ENCODE measurements at places on chromosomes 16 and 17.
A peak's percentile ranks its signal among the peaks of the same experiment; 100 is the strongest.

- DNase-seq: no peak
Measured at GRCh38 chr17:61233991-61234750, 165.5 kb upstream of the TBX2 start.

GRCh38 chr17:37450112-37450511 lies 39.6 kb upstream of the DUSP14 start:
- no peak for DNase-seq

- DNase-seq: peak; percentile 13
Measured at GRCh38 chr17:75500419-75501216, 14.7 kb downstream of the CASKIN2 start.

DNA sequence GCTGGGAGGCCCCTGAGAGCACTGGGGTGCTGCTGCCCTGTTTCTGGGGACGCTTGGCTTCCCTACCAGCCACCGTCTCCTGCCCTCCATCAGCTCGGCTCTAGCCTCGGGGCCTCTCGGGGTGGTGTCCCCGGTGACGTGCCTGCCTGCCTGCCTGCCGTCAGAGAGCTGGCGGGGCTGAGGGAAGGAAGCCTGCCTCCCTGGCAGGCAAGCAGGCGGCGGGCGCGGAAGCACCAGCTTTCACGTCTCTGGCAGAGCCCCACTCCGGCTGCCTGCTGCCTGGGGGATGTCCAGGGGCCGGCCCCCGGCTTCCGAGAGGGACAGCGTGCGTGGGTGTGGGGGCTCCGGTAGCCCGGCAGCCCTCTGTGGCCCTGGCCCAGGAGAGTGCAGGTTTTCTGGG lies 9.3 kb downstream of the CENPX start:
- peak; percentile 67 for DNase-seq

DNA sequence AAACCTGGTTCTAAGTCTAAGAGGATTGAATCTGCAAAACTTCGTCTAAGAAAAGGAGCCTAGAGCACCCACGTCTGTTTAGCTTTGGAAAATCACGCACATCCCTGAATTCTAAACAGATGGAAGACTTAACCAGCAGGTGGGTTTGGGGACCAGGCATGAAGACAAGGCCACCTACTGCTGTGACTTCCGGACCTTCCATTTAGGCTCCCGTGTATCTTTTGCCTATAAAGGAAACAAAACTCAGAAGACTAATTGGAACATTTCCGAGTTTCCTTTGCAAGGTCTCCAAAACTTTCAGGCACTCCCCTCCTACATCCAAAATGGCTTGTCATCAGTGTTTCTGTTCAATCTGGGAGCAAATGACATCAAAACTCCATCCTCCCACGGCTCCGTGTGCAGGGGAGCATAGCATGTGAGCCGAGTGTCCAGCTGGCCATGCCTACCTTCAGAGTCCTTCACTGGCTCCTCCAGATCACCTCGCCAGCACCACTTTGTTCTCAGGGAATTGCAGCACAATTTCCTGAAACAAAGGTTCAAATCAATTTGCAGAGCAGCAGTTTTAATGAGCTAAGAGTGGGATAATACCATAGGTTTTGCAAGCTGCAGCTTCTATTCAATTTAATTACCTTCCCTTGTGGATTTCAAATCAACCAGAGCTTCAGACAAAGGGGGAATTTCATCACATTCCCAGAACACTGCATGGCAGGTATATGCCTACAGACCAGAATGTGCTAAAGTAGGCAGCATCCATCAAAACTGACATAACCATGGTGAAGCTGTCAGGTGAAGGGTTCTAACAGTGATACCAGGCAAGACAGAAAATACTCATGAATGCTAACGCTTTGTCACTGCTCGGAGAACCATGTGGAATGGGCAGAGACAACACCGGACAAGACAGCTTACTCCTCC lies 23.5 kb downstream of the CACNG1 start:
- DNase-seq: no peak

DNA sequence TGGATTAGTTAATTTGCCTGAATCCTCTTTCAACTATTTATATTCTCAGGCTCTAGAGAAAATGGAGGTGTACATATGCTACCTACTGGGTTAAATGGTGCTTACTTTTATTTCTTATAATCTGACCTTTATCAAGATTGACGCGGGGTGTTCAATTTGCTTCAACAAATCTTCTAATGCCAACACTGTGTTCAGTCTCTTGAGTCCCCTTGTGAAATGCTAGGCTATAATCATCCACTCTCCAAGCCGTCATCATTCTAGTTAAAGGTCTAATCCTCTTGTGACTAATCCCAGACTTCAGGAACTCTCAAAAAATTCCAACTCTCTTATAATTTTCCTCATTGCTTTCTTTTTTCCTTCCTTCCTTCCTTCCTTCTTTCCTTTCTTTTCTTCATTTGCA lies 1396.2 kb downstream of the CDH8 start:
- DNase-seq: no peak

DNA sequence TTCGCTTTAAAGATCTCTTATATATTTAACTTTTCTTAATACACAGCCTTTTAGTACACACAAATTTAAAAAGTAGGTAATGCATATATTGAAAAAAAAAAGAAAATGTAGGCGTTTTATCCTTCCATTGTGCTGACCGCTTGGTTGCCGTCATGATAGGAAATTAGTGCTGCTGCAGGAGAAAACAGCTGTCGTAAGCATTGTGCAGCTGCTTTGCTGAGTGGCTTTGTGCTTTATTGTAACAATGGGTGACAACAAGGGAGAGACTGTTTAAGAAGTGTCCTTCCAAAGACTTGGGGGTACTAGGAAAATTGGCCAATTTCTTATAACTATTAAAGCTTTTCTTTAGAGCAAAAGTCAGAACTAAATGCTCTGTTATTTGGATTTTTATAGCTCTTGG lies 5.0 kb downstream of the HERPUD1 start:
- no peak for DNase-seq

DNA sequence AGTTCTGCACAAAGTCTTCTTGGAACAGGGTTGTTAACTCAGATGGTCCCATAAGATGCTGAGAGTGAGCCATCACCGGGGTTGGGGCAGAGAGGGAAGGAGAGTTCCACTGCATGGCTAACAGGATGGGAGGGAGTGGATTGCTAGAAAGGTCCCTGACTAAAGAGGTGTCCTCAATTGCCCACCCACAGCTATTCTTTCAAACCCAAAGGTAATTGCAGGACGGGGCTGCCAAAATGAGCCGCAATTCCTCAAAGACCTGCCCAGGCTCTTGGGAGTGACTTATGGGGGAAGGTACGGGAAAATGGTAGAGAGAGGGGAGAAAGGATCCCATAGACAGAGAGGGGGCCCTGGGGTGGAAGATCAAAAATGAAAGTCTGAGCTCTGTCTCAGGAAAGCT lies 60.4 kb downstream of the DYNLRB2 start:
- DNase-seq: no peak

DNA sequence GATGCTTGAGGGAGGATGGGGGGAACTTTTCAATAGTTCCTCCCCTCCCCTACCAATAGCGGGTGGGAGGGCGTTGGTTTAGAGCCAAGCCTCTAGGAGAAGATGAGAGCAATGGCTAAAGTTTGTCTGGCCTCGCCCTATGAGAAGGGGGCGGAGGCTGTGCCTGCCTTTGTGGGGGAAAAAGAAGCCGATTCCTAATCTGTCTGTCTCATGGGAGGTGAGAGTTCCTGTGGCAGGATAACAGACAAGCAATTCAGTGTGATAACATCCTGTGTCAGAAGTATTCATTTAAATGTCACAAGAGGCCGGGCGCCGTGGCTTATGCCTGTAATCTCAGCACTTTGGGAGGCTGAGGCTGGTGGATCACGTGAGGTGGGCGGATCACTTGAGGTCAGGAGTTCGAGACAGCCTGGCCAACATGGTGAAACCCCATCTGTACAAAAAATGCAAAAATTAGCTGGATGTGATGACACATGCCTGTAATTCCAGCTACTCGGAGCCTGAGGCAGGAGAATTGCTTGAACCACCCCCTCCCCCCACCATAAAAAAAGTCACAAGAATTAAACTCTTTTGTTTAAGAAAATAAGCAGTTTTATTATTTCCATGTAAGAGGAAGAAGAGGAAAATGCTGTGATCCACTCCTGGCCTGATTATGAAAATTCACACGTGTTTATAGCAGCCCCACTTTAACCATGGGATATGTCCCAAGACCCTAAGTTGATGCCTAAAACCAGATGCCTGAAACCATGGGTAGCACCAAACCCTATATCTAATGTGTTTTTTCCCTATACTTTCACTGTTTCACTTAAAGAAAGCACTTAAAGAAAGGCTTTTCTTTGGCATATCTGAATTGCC lies 1.7 kb downstream of the SLFN5 start:
- DNase-seq: peak; percentile 64

DNA sequence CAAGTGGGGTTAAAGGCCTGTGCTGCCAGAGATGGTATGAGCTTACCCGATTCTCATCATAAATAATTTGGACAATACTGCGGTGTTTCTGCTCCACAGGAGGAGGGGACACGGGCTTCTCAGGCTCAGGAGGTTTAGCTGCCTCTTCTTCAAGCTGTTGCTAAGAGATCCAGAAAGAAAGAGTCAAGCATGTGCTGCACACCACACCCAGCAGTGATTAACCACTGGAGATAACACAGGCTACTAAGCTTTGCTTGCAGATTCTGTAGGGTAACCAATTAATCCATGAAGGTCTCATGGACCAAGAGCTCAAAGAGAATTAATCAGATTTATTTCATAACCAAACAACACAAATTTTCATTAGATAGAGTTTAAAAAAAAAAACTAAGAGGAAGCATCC lies 56.6 kb downstream of the NCOR1 start:
- DNase-seq: no peak

DNA sequence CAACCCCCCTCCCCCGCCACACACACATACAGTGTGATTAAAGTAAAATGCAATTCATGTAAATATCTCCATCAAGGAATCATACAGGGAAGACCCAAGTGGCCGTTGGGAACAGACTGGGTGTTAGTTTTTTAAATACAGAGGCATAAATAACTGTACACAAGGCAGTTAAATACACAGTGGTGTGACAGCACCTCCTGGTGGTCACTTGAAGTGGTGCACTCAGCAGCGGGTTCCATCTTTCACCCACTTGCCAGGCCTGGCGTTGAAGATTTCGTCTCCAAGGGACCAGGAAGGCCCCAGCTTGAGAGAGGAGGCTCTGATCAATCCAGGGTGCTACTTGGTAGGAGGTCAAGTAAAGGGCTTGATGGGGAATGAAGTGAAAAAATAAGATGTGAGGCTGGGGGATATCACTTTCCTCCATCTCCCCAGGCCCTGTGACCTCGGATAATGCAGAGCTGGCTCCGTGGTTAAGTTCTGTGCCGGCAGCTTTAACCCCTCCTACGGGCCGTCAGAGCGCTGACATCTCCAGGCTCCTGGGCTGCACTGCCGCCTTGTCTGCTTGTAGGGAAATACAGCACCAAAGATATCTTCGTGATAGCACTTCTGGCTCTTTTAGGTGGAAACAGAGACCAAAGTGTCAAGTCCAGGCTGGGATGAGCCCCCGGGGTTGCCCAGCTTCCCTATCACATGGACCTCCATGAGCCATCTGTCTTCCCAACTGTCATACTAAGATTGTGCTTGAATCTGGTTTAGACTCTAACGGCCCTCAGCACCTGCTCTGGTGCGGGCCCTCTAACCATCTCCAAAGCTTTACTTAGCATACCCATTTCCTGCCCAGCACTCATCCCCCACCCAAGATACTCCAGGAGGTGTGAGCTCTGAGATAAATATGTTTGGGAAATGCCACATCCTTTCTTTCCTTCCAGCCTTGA lies 20.7 kb downstream of the LGALS9 start:
- peak; percentile 64 for DNase-seq

DNA sequence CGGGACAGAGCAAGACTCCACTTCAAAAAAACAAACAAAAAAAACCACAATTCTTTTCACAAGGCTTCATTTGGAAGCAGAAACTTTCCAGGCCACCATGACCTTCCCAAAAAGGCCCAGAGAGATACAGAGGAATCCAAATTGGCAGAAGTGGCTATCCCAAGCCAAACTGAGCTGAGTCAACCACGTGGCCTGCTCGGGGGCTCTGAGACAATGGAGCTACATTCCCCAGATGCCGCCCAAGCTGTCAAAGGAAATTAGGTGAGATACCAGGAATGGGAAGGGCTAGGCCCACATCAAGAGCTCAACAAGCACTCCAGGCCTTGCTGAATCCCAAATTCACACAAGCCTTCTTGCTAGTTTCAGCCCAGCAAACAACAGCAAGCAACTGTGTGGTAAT lies 5.7 kb upstream of the EXOSC6 start:
- DNase-seq: no peak

DNA sequence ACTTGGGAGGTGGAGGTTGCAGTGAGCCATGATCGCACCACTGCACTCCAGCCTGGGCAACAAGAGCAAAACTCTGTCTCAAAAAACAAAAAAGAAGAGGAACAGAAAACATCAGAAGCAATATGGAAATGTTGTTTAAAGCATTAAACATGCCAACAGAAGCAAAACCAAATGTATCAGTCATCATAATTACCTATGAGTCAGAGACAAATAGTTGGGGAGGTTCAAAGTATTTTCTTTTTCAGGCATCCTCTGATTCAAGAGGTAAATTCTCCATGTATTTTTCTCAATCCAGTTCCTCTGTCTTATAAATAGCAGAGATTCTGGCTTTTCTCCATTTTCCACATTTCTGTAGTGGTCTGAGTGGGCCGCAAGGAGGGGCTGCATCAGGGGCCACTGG lies 2.1 kb upstream of the TM4SF5 start:
- no peak for DNase-seq

All from heart right ventricle (tissue), 16 donors.